Upper lobe of right lung (tissue), 1 donor: ENCODE measurements at places on chromosomes 11 and 22.

DNA sequence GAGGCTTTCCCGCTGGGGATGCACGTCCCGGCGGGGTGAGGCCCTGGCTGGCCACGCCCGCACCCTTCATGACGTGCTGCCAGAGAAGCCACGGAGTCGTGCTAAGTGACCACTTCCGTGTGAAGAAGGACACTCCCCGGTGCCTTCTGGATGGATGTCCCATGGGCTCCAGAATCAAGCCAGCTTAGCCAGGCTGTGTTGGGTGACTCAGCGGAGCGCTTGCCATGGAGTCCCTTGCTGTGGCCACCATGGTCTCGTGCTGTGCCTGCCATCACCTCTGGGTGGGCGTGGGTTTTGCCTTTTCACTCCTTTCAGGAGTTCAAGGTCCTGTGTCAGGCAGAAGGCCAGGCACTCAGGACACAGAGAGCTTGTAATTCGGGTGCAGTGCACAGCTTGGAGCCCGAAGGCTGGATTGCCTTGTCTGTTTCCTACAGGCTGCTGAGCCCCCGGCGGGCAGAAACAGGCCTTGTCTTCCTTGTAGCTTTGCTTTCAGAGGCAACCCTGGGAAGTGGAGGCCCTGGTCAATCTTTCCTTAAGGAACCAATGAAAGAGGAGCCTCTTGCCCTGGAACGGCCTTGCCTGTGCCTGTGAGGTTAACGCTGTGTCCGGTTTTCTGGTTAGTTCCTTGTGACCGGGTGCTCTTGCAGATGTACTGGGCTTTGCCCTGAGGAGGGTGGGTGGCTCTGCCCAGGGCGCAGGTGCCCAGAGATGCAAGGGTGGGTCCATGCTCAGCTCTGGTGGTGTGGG, 268.6 kb downstream of the TBC1D22A start:
- peak; percentile 54 for DNase-seq

DNA sequence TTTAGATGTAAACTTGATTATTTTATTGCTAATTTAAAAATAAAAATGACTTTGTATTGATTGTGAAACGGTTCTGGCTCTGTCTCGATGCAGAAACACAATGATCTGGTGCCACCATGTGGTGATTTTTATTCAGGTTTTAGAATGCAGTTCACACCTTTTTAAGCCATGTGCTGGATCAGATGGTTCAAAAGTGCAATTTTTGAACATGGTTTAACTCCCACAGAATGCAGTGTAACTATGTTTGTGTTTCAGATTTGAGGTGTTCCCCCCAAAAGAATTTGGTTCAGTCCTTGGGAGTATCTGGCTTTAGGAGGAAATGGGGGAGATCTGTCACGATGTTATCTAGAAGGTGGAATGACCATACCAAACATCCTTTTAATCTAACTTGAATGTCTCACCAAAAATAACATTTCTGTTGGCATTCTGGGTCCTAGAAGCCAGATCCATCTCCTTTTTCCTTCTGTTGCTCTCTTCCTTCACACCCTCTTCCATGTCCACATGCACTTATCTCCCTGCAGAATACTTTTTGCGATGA, 7.9 kb downstream of the MRPL16 start:
- no peak for DNase-seq

GRCh38 chr22:26439559-26439958, 10.5 kb downstream of the ASPHD2 start:
- DNase-seq: no peak

GRCh38 chr22:39433476-39434242, 23.2 kb upstream of the MGAT3 start:
- DNase-seq: no peak

GRCh38 chr11:65491163-65491465, 7.7 kb upstream of the MALAT1 start:
- no peak for DNase-seq

GRCh38 chr11:11171854-11172253, 181.2 kb downstream of the CSNK2A3 start:
- no peak for DNase-seq

GRCh38 chr11:79054636-79055035, 386.2 kb downstream of the TENM4 start:
- no peak for DNase-seq

GRCh38 chr11:104222464-104222863, 58.5 kb upstream of the PDGFD start:
- DNase-seq: no peak

- no peak for DNase-seq
Observed at GRCh38 chr11:47189100-47189834, 3.0 kb upstream of the PACSIN3 start.

DNA sequence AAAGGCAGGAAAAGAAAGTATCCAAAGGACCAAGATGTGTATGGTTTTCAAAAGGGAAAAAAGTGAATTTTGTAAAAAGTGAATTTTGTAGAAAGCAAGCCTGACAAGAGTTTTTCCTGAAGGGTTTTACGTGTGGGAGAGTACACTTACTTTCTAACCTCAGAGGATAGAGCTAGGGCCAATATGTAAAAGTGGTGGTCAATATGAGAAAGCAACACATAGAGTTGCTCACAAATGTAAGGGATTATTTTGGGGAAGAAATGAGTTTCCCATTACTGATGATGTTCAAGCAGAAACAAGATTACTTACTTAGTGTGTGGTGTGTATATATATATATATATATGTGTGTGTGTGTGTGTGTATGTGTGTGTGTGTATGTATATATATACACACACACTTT, 162.5 kb downstream of the SWAP70 start:
- DNase-seq: no peak

GRCh38 chr22:46469711-46470110, 67.7 kb downstream of the CELSR1 start:
- no peak for DNase-seq

GRCh38 chr11:134367781-134368180, 36.0 kb downstream of the GLB1L2 start:
- peak; percentile 52 for DNase-seq

DNA sequence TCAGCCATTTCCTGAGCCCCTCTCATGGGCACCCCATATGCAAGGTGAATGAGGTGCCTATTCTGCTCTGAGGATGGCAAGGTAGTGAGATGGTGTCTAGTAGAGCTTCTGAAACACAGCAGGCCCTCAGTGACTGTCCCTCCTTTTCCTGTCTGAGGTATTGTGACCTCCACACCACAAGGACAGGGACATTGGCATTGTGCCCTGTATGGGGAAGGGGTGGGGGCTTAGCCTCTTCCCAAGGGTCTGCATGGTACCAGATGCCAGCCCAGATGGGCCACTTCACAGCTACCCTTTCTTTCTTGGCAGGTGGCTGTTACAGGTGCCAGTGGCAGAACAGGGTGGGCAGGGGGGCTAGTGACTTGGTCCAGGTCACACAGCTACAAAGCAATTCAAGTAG, 78.8 kb downstream of the CABIN1 start:
- DNase-seq: peak; percentile 43

DNA sequence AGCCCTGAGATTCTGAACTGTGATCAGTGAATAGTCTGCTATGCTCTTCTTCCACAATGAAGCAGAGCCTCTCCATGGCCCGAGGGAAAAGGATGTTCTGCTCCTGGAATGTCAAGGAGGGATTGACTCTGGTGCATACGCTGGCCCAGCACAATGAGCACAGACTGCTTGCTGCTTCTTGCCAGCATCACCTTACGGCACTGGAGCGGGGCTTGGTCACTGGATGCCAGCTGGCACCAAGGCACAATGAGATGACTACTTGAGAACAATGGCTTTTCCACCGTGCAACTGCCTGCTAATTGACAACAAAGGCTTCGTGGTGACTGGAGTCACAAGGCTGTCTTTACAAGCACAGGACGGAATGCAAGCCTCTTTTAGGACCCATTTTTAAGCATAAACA, 139.2 kb downstream of the DSCAML1 start:
- DNase-seq: no peak

DNA sequence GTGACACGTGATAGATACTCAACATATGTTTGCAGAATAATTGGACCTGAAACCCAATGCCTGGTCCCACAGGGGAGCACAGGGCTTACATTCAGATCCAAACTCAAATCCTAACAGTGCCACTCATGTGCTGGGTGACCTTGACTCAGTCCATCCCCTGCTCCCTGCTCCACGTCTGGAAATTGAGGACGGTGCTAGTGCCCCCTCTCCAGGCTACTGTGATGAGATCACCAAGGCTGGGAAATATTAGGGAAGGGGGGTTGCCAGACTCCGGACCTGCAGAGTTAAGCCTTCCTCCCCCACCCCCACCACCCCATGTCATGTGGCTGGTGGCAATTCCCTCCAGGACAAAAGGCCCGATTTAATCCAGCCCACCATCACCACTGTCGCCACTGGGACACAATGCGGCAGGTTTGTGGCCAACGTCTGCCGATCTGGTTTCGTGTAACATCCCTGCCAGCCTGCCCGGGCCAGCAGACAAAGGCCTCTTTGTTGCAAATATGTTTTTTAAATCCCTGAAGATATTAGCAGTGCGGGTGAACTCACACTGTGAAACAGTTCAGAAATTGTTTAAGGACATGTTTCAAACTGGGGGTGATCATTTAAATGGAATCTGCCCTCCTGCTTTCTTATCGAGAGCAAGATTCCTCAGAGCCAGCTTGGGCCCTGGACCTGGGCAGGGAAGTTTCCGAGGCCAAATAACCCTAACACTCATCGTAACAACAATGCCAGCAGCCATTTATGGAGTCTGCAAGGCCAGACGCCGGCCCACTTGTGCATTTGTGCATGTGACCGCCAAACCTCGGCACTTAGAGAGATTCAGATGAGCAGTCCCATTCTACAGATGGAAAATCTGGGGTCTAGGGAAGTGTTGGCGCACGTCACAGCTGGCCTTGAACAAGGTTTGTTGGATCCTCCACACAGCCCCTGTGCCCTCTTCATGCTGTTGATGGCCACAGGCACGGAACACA, 19.6 kb upstream of the MN1 start:
- no peak for DNase-seq

- DNase-seq: no peak
Observed at GRCh38 chr22:22450343-22450839, 58.2 kb downstream of the ZNF280B start.

- no peak for DNase-seq
Observed at GRCh38 chr22:49134076-49134475, 693.6 kb downstream of the BRD1 start.

DNA sequence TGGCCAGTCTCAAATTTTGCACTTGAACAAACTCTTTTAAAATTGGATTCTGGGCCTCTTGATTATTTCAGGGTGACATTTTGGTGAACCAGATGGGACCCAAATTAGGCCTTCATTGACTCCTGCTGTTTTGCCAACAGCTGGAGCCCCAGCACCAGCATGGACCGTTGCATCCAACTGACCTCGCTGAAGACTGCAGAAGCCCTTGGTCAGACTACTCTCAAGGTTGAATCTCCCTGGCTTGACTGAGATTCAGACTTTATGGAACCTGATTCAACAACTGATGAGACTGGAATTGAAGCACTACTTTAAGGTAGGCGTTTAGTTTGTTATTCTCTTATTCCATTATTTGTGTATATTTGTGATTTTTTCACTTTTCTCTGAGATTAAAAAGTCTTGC, 41.7 kb downstream of the NARS2 start:
- DNase-seq: no peak

DNA sequence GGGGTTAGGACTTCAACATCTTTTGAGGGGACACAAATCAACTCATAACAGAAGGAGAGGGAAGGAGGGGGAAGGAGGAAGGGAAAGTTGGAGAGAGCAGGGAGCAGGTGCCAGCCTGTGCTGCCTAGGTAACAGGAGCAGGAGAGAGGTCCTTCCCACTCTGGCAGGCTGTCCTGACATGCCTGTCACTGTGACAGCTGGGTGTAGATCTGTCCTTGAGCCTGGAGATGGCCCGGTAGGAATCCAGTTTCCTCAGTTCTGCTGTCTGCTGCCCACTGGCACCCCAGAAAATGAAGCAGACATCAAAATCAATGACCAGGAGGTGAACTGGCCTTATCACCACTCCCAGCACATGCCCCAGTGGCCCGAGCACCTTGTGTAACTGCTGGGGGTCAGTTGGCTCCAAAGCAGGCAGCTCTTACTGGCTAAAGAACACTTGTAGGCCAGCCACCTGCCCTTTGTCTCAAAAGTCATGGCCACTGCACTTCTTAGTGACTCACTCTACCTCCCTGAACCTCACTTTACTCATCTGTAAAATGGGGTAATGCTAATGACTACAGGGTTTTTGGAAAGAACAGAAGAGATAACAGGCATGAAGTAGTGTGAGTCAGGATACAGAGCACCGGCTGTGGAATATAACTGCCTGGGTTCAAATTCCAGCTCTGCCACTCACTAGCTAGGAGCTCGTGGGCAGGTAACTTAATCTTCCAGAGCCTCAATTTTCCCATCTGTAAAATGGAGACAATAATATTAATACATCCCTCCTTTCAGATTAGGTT, 8.0 kb upstream of the TSPAN18 start:
- no peak for DNase-seq

- DNase-seq: no peak
Observed at GRCh38 chr22:19517171-19517500, 7.1 kb downstream of the CLDN5 start.

- DNase-seq: no peak
Observed at GRCh38 chr22:42785706-42786499, 65.2 kb upstream of the A4GALT start.
